ENCODE measurements at places on chromosomes 2 and 18. TPM values are rescaled to one million over a fixed set of nuclear protein-coding genes. Genes with fewer than 3 reads are reported as not detected.
A peak's percentile ranks its signal among the peaks of the same experiment; 100 is the strongest.

DNA sequence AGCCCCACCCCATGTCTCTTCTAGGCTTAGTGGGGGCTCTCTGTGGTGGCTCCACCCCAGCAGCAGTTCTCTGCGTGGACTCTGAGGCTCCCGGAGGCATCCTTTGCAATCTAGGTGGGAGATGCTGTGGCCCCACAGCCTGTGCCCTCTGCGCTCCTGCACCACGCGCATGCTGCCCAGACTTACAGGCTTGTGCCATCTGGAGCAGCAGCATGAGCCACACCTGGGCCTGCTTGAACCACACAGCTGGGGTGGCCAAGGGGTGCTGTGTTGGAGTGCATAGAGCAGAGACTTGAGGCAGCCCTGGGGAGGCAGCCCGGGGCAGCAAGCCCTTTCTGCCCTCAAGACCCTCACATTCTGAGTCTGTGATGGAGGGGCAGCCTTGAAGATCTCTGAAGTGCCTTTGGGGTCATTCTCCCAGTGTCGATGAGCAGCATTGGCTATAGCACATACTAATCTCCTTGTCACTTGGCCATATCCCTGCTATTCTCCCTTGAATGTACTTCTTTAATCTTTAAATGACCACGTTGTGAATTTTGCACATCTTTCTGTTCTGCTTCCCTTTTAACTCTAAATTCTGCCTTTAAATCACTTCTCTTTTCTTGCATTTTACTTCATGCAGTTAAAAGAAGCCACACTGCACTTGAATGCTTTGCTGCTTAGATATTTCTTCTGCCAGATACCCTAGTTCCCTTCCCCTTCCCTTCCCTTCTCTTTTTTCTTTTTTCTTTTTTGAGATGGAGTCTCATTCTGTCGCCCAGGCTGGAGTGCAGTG, 62.4 kb downstream of the NCAPH start:
- no peak for DNase-seq

DNA sequence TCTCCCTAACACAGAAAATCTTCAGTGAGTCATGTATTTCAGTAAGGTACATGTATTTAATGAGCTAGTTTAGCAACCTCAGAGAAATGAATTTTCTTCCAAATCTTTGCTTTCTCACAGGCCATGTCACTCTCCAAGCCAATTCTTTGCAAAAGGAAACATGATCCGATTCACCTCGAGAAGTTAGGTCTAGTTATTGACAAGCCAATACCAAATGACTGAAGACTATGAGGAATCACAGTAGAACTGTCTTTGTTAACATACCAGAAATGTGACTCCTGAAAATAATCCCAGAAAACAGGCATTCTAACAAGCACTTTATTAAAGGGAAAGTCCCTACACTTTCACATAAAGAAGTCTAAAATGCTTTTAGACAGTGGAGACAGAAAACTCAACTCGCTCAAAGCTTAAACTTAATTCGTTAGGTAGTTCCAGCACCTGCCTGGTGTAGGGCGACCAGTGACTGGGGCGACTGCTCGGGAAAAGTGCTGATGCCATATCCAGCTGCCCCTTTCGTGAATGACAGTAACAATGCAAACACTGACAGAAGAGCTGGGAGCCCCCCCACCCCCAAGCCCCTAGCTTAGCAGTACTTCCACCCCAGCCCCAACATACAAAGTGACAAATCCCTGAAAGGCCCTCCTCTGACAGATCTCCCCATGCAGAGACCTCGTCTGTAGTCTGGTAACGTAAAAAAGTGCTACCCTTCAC, 1.8 kb downstream of the MEMO1 start:
- peak; percentile 2 for DNase-seq

GRCh38 chr2:158723181-158723838, 71.8 kb upstream of the DAPL1 start:
- DNase-seq: no peak

DNA sequence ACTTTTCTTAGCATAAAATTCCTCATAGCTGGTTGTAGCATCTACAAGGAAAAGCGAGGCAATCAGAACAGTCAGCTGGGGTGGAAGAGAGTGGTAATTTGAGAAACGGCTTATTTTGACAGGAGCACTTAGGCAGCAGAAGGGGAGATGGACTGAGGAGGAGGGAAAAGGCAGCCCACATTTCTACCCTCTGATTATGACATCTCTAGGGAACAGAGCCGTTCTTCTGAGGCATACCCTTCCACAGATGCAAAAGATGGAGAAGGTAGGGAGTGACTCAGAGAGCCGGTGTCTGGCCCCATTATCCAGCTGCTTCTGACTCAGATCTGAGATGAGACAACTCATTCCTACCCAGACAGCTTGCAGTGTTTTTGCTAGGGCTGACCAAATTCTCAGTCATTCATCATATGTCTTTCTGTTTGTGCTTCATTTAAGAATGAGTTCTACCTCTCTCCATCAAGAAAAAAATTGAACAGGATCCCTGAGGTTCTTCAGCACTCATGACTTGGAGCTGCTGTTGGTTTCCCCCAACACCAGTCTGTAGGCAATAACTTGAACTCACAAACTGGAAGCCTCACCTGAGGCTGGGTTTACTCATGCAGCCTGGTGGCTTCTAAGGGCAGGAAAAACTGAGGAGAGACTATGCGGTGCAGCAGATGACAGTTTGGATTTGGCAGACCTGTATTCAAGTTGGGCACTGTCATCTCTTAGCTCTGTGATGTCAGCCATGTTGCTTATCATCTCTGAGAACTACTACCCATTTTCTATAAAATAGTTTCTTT, 15.9 kb upstream of the SEC11C start:
- DNase-seq: peak; percentile 50

GRCh38 chr2:125701070-125701469, 954.9 kb upstream of the GYPC start:
- no peak for DNase-seq

GRCh38 chr2:128313931-128314347, 4.7 kb downstream of the HS6ST1 start:
- DNase-seq: no peak

- no peak for DNase-seq
Observed at GRCh38 chr2:41775366-41776025, 272.3 kb upstream of the PKDCC start.

GRCh38 chr2:153106802-153107477, 371.6 kb downstream of the RPRM start:
- DNase-seq: no peak

- no peak for DNase-seq
Observed at GRCh38 chr2:115939902-115940301, 1497.5 kb downstream of the DPP10 start.

DNA sequence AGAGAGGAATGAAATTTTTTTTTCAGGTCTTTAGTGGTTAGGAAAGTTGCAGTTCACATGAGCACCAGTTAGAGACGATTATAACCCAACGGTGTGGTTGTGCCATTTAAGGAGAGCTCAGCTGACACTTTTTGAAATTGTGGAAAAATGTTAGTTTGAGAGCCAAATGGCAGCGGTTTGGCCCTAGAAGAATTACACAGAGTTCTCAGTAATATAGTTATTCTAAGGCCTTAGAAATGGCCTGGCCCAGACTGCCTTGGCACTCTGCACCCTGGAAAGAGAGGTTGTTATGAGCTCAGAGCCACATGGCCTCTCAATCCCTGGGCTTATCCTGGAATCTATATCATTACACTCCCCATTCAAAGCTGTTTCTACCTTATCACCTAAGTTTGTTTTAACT, 117.4 kb downstream of the RHBDD1 start:
- DNase-seq: peak; percentile 60

DNA sequence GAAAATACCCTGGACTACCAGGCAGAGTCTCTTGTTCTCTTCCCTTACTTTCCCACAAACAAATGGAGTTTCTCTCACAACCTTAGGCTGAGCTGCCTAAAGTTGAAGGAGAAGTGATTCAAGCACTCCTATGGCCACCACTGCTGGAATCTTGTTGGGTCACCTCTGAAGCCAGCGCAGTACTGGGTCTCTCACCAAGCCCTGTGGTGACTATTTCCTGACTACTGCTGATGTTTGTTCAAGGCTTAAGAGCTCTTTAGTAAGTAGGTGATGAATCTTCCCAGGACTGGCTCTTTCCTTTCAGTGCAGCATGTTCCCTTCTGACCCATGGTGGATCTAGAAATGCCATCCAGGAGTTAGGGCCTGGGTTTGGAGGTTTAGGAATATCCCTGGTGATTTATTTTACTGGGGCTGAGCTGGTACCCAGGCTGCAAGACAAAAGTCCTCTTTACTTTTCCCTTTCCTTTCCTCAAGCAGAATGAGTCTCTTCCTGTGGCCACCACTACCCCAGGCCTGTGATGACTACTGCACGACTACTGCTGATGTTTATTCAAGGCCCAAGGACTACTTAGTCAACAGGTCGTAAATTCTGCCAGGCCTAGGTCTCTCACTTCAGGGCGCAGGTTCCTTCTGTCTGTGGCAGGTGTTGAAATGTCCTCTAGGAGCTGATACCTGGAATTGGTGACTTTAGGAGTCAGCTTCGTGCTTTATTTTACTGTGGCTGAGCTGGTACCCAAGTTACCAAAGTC, 121.8 kb downstream of the SLC4A10 start:
- peak; percentile 32 for DNase-seq

- DNase-seq: no peak
Observed at GRCh38 chr2:189876271-189876670, 92.0 kb downstream of the PMS1 start.

The CARF gene
- 0.99 TPM for total RNA-seq

The ZNF385B gene
- total RNA-seq: not detected

The GAD1 gene
- 3.2 TPM for total RNA-seq

The MRPS9 gene
- 41.3 TPM for total RNA-seq

The CCDC150 gene
- 3.5 TPM for total RNA-seq

The UGT1A5 gene
- not detected for total RNA-seq

The YWHAQ gene
- 683 TPM for total RNA-seq

All from MG63 (cell line).